Activated CD4-positive, alpha-beta T cell treated with anti-CD3 and anti-CD28 coated beads, Interleukin-10, Interleukin-2, amounts not matched to agents 100 ng/mL and 50 ng/mL, durations not matched to agents 16 hours and 8 hours (primary cell): ENCODE measurements at places on chromosomes 13 and 19.

DNA sequence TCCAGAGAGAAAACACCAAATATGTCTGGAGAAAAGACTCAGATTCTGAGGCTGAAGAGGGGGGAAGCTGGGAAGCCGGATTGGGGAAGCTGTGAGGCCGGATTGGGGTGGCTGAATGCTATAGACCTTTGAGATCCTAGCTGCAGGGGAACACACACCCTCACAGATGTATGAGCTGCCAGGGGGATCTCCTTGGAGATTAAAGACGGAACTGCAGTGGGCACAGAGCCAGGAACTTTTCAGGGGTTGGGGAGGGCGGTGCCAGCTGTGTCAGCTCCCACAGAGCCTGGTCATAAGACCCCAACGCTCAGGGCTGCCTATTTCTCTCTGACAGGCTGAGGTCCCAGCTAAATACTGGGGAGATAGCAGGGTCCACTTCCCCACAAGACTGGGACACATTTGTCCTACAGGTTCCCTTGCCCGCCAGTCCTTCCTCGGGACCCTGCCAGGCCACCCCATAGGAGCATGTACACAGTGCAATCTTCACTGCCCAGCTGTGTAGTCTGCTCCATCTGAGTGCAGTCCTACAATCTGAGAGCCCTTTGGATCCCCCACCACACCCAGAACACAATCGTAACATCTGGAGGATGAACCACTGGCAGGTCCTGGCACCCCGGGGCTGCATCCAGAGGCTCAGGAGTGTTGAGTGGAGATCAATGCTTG, 1893.9 kb downstream of the PCDH9 start:
- DNase-seq = no peak

DNA sequence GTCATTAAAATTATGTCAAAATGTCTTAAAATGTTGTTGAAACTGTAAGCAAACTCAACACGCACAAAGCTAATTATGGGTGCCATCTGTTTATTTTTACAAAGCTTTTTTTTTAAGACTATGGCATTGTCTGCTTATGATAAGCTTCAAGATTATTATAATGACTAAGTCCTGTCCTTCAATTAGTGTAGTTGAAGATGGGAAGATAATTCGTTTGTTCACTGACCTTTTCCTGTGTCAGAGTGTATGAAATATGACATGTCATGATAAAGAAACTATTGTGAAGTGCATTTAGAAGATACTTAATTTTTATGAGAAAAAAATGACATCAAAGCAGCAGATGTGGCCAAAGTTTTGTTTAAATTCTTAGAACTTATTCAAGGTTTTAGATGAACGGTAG, 211.3 kb downstream of the PCCA start:
- DNase-seq = no peak

GRCh38 chr13:53783471-53783870, 754.9 kb downstream of the OLFM4 start:
- no peak for DNase-seq

DNA sequence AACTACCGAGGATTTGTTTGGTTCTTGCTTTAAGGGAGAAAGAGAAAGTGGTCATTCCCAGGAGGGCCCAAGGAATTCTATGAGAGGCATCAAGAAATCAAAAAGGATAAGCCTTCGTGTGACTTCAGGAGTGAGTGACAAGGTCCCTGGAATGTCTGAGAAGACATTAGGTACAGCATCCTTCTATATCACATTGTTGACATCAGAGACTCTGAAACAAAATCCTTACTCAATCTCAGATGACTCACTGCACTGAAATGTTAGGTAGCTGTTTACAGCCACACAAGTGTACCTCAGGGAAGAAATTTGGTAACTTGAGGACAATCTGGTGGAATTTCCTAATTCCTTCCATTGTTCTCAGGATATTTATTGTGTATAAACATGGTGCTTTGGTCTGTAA, 7.9 kb upstream of the LGALS14 start:
- no peak for DNase-seq

- no peak for DNase-seq
Observed at GRCh38 chr13:76796851-76797250, 89.4 kb downstream of the KCTD12 start.

DNA sequence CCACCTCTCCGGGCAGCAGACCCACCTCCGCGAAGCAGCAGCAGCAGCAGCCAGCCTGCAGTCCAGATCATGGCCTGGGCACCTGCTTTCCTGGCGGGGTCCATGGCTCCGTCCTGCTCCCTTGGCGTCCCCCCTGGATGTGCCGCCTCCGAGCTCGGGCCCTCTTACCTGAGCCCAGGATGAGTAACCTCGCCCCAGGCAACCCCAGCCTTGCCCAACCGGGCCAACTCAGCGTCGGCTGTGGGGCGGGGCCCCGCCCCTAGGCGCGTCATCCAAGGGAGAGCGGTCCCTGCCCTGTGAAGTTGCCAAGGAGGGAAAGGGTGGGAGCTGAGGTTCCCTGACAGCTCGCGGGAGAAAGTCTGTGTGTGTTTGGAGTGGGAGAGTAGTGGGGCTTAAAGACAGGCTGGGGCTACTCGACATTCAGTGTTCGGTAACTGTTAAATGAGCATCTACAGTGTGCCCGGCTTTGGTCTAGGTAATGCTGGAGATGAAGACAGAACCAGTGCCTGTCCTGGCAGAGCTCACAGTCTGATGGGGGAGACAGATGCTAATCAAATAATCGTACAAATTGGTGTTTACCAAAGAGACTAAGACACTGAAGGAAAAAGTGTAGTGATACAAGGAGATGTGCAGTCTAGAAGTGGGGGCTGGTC, at the start of gene LYPD3:
LYPD3 (minus strand) TSS at position 141 of the 653 bp plus-strand sequence; CDS start at position 104, 37 bp downstream.
- no peak for DNase-seq

GRCh38 chr13:78993792-78994191, 334.8 kb upstream of the OBI1 start:
- DNase-seq = no peak

- no peak for DNase-seq
Observed at GRCh38 chr19:5498830-5499550, 43.8 kb downstream of the ZNRF4 start.

DNA sequence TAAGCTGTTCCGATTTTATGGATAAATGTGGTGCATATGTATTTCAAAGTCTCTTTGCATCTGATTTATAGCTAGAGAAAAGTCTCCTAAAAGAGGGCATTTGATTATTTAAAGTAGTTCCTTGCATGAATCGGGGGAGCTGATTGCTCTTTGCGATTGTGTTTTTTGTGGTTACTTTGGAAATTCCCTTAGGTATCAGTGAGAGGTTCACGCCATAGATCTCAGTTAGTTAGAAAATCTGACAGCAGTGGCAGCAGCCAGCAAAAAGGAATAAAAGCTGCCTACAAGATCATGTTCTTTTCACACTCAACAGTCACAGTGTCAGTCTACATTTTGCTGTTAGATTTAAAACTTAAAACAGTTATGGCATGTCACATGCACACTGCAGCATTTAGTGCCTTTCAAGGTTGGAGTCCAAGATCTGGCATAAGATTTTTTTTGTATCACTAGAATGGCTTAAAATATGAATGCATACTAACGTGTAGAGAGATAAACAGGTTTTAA, 436.5 kb upstream of the PCDH20 start:
- no peak for DNase-seq

- no peak for DNase-seq
Observed at GRCh38 chr13:34767778-34768177, 174.3 kb upstream of the NBEA start.

- DNase-seq = no peak
Observed at GRCh38 chr13:52849291-52850071, 1.0 kb upstream of the PCDH8 start.

DNA sequence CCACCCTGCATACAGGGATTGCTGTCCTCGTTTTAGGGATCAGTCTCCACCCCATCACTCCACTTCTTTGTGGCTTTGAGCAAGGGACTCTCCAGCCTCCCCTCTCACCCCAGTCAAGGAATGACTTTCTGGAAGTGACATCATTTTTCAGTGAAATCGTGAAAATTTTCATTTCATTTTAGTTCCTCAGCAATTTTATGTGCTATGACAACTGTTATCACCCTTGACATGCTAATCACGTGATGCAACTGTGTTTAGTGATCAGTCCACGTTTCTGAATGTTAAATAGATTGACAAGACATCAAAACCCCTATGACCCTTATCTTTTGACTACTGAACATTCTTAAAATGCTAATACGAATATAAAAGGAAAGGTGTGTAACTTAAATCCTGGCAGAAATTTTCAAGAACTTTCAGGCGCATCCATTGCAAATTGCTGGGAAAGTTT, 8.0 kb downstream of the C19orf81 start:
- DNase-seq = peak; percentile 18

DNA sequence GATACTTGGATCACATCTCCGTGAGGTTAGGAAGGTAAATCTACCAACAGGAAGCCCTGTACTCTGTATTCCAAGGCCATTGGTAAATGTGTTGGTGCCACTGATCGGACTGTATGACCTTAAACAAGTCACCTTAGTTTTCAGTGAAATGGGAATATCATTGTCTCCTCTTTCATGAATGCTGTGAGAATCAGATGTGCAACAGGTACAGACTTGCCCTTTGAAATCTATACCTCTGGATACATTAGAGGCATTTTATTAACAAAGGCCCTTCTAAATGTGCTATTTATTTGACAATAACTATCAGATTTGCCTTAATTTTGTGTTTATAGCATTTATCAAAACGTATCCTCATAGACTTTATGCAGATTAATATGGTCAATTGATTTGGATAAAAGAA, 11.0 kb downstream of the NHLRC3 start:
- no peak for DNase-seq

DNA sequence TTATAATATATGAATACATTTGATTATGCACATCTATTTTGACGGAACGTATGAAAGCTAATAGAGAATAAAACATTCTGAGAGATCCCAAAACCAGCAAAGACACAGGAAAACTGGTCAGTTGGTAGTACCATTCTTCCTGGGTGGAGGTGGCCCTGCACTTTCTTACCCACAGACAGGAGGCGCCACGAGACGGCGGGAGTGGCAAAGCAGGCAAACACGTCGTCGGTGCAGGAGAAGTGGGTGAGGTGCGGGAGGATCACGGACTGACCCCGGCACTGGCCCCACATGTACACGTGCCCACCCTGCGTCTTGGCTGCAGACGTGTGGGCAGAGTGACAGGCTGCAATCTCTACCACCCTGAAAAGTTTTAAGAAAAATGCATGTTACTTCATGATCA, 36.1 kb downstream of the RCBTB1 start:
- no peak for DNase-seq

GRCh38 chr13:71759651-71760511, 107.1 kb downstream of the DACH1 start:
- DNase-seq = no peak

GRCh38 chr13:26424181-26424580, 133.3 kb upstream of the WASF3 start:
- DNase-seq = no peak

GRCh38 chr19:50417111-50418081, 1.3 kb upstream of the SPIB start:
- DNase-seq = no peak

DNA sequence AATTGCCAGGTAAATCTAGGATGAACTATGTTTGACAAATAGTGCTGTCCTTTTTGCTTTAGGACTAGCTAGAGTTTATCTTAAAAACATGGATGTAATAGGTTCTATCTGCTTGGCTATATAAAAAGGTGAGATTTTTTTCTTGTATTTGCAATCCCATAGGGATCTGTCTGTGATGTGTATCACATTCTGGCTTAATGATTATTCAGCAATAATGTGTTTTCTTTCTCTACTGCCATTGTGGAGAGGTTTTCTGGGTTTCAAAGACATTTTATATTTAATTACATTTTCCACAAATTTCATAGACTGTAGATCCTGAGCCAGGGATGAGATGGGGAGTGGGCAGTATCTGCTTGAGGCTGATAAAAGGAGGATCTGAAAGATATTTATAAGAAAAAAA, 277.8 kb upstream of the SLITRK5 start:
- DNase-seq = no peak

- peak; percentile 32 for DNase-seq
Observed at GRCh38 chr19:19447536-19448237, 42.2 kb downstream of the GATAD2A start.
